Inflammatory macrophage treated with lipopolysaccharide for 1 hour (primary cell): ENCODE measurements at places on chromosomes 3 and 15.

GRCh38 chr3:34056181-34056910 lies 257.9 kb downstream of the PDCD6IP start:
- DNase-seq: no peak

GRCh38 chr3:181941250-181941649 lies 229.5 kb downstream of the SOX2 start:
- DNase-seq: no peak

DNA sequence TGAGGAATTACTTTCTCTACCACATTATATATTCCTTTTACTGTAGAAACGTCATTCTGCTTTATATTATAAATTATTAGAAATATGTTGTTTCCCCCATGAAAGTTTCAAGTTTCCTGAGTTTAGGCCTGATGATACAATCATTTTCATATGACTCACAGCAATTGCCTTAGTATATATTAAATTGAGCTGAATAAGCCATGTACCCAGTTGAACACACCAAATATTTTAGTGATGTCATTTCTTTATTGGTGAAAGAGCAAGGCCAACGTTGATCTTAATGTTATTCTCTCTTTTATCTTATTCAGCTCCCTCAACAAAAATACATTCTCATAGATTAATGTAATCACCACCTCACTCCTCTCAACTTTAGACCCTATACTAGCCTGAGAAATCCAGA lies 30.8 kb downstream of the B3GNT5 start:
- DNase-seq: no peak

DNA sequence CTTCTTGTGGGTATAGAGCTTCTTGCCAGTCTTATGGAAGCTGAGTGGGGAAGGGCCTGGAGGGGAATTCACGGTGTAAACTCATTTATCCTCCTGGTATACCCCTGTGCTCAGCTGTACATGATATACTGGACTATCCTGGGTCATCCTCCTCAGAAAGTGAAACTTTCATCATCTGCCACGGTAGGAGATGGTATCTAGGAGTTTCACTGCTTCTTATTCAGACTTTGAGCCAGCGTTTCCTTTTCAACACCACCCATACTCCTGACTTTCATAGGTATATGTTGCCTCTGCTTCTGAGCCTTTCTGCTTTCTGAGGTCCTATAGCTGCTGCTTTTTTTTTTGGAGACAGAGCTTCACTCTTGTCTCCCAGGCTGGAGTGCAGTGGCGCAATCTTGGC lies 15.6 kb downstream of the SENP5 start:
- DNase-seq: no peak
